ENCODE measurements at places on chromosomes 4 and X. TPM values are rescaled to one million over a fixed set of nuclear protein-coding genes. Genes with fewer than 3 reads are reported as not detected.

The RBM3 gene
- total RNA-seq = 458 TPM

The PAGE5 gene
- total RNA-seq = not detected

The ABCB7 gene
- 27.6 TPM for total RNA-seq

The CRMP1 gene
- total RNA-seq = under 0.01 TPM

The RHOXF2B gene
- not detected for total RNA-seq

The VCX3B gene
- not detected for total RNA-seq

The HSFX3 gene
- not detected for total RNA-seq

The GPR50 gene
- not detected for total RNA-seq

The TMPRSS11D gene
- total RNA-seq = not detected

The GPR119 gene
- not detected for total RNA-seq

The DCAF8L2 gene
- total RNA-seq = 0.19 TPM

The MAGEA2B gene
- not detected for total RNA-seq

The RTL5 gene
- 0.09 TPM for total RNA-seq

The EDA2R gene
- 6.3 TPM for total RNA-seq

The GPRASP1 gene
- total RNA-seq = 2.2 TPM

The AMTN gene
- 0.09 TPM for total RNA-seq

The NAP1L2 gene
- 0.63 TPM for total RNA-seq

The FGD1 gene
- 2.0 TPM for total RNA-seq

The MAGEA6 gene
- total RNA-seq = not detected

The CTAG1B gene
- total RNA-seq = not detected

The METAP1 gene
- 24.7 TPM for total RNA-seq

The TGIF2LX gene
- not detected for total RNA-seq

The MEPE gene
- not detected for total RNA-seq

The ZXDA gene
- total RNA-seq = 8.3 TPM

The ERVMER34-1 gene
- total RNA-seq = under 0.01 TPM

The SMR3B gene
- total RNA-seq = not detected

The SERPINA7 gene
- not detected for total RNA-seq

The NAA11 gene
- total RNA-seq = not detected

The YIPF7 gene
- total RNA-seq = not detected

The SPANXC gene
- total RNA-seq = not detected

The PDCL2 gene
- total RNA-seq = not detected

The DRP2 gene
- total RNA-seq = 0.47 TPM

The ETDC gene
- total RNA-seq = not detected

The NCAPG gene
- total RNA-seq = 38.7 TPM

The GPR143 gene
- total RNA-seq = 2.6 TPM

The STS gene
- 2.2 TPM for total RNA-seq

The DUSP21 gene
- total RNA-seq = not detected

The RIPPLY1 gene
- not detected for total RNA-seq

The SPARCL1 gene
- total RNA-seq = not detected
